ENCODE measurements at places on chromosomes 3 and 15.

- DNase-seq: no peak
Observed at GRCh38 chr3:61828880-61829721, 267.7 kb downstream of the PTPRG start.

- no peak for DNase-seq
Observed at GRCh38 chr3:52099001-52099401, 42.6 kb upstream of the DUSP7 start.

DNA sequence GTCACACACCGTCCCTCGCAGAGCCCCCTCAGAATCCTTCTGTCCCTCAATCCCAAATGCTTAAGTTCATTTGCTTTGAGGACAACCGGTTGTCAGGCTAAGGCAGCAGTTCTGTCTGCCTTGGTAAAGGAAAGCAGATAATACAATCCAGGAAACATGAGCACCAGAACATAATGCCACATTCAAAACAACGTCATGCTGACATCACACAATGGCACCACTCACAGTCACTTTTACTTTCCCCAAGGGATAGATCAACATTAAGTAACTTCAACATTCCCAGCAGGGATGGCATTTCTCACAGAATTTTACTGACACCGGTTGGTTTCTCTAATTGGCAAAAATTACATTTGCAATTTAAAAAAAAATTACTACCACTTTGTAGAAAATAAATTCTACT is 74.6 kb upstream of the PSMD6 start:
- DNase-seq: no peak

DNA sequence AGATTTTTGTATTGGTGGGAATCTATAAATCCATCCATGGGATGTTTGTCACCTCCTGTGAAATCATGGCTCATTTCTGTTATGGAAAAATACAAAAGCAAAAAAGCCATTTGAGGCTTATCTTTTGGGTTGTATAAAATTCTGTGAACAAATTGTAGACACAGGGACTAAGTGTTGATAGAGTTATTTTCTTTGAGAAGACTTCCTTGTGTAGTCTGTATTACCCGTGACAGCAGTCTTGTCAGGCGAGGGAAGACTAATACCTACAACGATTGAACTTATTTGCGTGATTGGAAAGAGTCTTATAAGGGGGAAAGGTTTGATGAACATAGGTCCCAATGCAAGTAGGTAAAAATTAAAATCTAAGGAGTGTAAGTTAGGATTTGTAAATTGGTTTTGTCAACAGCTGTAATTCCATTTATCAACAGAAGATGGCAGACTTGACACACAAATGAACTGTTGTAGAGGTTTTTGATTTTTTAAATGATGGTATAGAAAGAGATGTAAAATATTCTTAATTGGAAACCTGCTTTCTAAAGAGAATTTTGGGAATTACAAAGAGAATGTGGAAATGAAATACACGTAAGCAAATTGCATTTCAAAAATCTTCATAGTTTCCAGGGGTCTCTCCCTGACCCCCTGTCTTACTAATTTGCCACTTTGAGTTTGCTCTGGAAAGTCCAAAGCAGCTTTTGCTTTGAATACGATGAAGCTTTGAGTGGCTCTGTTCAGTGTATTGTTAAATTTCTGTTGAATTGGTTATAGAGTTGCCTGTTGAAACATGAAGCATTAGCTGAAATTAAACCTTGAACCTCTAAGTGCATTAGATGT is 33.2 kb downstream of the SLC25A26 start:
- DNase-seq: no peak

DNA sequence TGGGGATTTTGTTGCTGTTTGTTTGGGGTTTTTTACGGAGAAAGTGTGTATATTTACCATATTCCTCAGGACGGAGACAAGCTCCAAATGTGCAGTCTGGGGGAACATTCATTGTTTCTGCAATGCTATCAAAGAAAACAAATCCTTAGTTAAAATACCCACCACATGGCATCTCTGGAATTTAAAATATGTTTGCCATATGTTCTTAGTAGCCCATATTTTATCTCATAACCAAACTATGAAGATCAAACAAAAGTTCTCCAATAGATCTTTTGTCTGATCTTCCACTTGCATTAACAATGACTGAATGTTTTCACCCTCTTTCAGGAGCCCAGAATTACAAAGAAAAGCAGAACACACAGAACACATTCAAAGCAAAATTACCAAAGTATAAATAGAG is 35.3 kb downstream of the EFHB start:
- no peak for DNase-seq

DNA sequence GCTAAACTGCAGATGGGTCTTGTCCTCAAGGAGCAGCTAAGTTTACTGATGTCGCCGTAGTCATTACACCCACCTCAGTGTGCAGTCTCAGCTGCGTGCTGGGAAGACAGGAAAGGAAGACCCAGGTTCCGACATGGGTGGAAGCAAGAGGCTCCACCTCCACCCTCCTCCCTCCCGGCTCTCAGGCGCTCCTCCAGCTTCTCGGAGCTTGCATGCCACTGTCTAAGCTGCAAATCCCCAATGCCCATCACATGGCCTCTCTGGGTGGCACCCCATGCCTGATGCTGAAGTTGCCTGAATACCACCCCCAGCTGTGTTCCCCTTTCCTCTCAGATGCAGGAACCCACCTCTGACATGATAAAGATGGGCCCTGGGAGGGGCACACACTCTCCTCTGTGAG is 58.5 kb downstream of the MGLL start:
- no peak for DNase-seq

GRCh38 chr3:13474776-13475303 is 5.3 kb upstream of the HDAC11 start:
- DNase-seq: no peak

DNA sequence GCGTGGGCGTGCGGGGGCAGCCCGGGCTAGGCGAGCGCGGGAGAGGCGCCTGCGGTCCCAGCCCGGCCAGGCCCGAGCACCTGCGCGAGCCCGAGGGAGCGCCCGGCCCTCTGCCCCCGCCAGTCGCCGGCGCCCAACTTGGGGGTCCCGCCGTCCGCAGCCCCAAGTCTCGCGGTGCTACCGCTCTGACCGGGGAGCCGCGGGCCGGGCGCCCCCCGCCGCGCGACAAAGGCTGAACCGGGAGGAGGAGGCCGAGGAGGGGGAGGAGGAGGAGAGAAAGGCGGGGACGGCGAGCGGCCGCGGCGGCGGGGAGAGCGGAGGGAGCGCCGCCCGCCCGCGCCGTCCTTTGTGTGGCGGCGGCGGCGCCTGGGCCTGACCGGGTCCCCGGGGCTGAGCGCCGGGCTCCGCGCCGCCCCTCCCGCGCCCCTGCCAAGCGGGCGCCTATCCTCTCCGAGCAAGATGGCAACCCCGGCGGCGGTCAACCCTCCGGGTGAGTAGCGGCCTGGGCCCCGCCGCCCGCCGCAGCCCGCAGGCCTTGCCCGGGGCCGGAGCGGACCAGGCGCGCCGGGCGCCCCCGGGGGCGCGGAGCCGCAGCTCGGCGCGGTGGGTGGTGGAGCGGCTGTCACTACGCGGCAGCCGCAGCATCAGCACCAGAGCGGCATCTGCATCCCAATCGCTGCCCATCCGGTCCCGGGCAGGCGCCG is at the start of gene ARNT2:
TSS of gene ARNT2 (plus strand) at position 326 of the 704 bp plus-strand sequence. CDS start at position 460, 134 bp downstream.
- DNase-seq: no peak

- no peak for DNase-seq
Observed at GRCh38 chr15:31563421-31563820, 236.8 kb downstream of the KLF13 start.

- DNase-seq: no peak
Observed at GRCh38 chr15:68183616-68184315, 21.4 kb downstream of the CALML4 start.

DNA sequence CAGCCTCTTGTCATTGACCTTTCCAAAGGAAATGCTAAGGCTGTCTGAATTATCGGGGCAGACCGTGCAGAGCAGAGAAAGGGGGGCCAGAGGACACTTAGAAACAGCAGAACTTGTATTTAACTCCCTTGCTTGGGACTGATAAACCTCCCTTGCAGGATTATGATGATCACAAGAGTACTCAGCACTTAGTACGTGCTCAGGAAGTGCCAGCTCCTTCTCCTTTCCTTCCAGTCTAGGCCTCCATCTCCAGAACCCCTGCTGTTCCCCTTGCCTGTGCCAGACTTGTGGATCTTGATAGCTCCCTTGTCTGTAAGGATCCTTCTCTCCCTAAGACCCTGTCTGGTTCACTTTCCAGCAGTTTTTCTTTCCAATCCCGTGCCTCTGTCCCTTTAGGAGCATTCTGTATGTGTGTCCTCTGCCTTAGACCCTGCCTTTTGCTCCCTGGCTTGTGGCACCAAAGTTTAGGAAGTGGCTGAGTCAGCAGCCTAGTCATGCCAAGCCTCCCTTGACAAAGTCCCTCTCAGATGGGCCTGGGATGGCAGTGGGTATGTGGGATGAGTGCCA is 747 bp downstream of the SORD start:
- DNase-seq: no peak

DNA sequence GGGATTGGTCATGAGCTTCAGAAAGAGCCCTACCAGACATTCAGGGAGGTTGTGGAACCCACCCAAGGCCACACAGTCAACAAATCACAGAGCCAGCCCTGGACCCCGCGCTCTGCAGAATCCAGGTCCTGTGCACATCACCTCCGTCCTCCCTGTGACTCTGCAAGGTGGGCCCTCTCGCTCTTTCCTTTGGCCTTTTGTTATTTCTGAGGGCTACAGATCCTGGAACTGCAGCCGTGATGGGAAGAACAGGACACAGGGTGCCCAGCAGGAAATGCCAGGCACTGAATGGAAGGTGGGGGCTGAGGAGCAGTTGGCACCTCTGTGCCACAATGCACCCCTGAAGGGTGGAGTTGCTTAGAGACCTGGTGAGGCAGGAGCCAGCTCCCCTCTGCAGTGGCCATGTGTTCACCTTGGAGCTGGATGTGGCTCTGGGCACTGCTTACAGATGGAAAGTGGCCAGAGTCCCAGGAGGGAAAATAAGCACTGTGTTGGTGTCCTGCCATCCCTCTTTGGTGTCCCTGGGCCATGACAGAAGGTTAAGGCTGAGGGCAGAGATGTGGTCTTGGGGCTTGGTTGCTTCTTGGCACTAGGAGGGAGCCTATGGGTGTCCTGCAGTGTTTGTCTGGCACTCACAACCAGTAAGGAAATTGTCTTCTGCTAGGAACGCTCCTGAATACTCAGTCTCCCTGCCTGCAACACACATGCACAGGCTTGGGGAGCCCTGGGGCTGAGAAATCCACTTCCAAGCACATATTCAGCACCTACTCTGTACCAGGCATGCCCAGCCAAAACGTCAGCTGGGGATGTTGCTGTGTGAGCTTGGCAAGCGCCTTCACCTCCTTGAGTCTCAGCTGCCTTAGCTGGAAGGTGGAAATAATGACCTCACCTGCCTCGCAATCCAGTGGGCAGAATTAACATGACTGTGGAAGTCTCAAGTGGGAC is 98.0 kb upstream of the SLC6A6 start:
- no peak for DNase-seq

DNA sequence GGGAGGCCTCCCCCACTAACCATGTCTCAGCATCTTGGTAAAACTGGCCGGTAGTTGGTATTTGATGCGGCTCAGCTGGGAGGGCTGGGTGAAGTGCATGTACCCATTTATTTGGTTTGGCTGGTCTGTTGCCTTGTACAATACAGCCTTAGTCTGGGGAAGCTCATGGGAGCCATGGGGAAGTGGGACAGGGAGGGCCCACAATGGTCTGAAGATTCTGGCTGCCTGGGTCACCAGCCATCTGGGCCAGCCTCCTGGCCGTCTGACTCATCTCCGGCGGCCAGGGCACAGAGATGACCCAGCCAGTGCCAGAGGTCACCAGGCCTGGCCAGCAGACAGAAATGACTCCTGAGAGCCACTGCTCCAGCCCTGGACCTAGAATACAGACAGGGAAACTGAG is 51.6 kb upstream of the SMAD6 start:
- DNase-seq: no peak

DNA sequence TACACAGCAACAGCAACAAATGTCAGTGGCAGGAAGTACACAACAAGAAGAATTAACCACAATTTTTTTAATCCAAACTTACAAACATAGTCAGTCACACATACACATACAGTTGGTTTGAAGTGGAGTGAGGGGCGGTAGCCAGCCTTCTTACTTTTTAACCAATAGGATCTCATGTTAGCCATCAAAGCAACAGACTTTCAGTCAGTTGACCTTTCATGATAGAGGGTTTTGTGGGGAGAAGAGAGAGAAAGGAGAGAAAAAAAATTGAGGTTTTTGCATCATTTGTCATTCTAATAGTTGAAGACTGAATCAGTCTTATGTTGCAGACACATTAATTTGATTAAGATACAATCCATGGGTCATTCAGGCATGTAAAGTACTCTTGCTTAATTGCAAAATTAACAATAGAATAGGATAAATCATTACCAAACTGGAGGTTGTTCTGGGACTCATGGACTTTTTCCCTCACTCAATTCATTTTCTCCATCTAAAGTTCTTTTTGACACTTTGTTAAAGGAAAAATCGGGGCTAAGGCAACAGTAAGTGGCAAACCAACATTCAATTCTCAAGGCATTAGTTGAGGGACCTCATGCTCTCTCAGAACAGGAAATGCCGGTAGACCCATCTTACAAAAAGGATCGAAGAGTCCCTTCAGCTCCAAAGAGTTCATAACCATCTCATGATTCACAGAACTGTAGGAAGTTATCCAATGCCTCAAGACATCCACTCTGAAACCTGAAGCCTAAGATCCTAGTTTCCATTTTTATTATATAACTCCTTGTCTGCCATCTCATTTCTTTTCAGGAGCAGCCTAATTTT is 159.5 kb upstream of the LPP start:
- DNase-seq: no peak

GRCh38 chr3:4584456-4585249 is 91.5 kb downstream of the ITPR1 start:
- no peak for DNase-seq

DNA sequence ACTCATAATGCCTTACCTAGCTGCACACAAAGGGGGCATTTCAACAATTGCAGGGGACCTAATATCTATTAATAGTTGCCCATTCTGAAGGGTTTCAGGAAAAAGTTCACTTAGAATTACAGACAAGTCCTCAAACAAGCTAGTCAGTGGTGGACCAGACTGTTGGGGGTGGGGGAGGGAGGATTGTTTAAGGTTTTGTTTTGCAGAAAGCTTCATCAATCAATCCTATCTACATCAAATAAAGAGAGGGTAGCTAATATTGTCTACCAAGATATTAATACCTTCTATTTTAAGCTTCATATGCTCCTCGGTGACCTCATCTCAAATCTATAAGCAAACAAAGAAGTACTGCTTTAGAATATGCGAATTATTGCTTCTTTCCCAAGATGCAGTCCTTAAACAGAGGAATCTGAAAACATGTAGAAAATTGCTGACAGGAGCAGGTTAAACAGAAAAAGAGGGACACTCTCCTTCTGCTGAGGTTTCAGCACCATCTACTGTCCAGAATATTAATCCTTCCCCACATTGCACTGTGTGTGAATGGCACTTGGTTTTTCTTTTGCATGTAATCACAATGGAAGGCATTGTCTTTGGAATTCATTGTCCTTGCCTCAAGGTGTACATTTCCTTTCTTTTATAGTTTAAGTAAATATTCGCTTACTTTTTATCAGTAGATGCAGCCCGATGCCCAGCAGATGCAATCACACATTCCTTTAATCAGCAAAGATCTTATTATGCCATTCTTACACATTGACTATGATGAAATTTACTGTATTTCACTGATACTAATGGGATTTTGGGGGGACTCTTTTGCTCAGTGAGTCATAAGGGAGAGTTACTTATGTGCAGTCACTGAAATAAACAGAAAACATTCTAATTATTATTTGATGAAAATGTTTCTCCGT is 94.7 kb downstream of the IL5RA start:
- no peak for DNase-seq

- no peak for DNase-seq
Observed at GRCh38 chr3:126490619-126491018, 14.9 kb upstream of the ZXDC start.

Data from stimulated activated CD4-positive, alpha-beta T cell treated with anti-CD3 and anti-CD28 coated beads, Interleukin-12 subunit alpha, Interleukin-12 subunit beta, amount 100 ng/mL, for 48 hours (primary cell).